ENCODE measurements at places on chromosomes 2 and 18.

- DNase-seq = no peak
These were observed 56.4 kb downstream of the CCDC85A start for GRCh38 chr2:56240210-56240609.

DNA sequence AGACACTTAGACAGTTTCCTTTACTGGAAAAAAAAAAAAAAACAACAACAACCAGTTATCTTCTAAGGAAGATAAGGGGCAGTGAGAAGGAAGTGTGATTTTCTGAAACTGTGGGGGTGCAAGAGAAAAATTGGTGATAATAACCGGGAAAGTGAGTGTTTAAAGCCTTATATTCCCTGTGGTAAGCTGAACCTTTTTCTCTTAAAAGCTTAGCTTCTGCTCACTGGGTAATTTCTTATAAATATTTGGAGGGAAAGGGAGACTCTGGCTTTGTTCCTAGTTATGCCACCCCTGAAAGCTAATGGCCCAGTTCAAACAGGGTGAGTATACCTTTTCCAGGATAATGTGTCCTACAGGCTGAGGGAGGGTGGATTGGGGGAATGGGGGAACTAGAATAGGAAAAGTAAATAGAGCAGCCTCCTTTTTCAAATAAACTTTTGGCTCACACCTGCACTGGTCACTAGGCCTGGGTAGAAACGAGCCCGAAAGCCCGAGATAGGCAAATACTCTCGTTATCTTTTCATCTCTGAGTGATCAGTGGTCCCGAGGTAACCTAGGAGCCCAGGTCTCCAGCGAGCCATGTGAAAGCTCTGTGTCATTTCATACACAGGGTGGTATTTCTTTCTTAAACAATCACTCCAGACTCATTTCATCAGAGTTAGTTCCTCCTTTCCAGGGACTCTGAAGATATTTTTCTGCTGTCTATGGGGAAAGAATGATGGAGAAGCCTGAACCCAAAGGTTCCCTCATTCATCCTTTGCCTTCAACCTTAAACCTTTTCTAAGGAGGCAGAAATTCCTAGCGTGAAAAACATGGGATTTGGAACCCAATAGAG is 15.5 kb upstream of the SRBD1 start:
- DNase-seq = no peak

DNA sequence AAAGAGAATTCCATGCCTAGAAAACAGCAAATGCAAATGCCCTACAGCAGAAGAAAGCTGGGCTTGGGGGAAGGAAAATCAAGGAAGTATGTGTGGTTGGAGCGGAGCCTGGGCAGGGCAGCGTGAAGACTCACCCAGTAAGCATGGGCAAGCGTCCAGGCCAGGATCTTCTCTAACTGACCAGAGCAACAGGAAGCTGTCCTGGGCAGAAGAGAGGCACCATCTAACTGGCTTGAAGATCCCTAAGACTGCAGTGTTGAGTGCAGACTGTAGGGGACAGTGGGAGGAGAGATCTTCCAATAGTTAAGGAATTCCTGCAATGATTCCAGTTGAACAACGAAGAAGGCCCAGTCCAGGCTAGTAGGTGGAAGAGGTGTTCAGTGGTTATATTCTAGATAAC is 57.9 kb downstream of the NXPH2 start:
- no peak for DNase-seq

- no peak for DNase-seq
These were observed 26.3 kb downstream of the IRS1 start for GRCh38 chr2:226773291-226773690.

DNA sequence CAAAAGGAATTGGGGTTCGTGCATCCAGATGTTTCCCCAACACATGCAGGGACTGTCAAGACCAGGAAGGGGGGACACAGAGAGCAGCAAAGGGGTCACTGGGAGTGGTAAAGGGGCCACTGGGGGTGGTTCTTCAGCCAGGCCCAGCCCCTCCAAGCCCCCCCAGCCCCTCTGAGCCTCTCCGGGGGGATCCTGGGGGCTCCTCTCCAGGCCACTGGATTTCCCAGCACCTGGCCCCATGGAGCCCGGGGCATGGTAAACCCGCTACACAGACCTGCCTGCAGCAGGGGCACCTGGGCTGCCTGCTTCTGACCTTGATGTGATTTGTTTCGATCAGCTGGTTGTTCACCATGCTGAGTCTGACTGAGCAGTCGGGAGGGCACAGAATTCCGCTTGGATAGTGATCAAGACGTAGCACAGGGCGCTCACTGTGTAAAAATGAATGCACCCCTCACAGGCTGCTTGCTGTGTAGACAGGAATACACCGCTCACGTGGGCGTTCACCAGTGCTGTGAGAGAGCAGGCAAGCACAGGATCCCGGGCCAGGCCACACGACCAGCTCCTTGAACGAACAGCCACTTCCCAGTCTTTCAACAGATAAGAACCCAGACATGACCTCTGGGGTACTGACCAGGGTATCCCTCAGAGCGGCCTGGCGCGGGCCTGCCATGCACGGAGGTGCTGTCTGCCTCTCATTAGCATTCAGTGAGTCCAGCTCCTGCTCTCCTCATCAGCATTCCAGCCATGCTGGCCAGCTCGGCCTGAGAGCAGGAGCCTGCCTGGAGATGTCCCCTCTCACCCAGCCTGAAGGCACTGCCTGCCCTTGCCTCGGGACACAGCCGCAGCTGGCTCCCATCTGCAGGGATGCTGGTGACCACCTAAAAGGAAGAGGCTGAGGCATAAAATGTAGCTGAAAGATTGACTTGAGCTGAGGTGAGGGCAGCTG is 73.3 kb upstream of the OTOS start:
- DNase-seq = no peak

DNA sequence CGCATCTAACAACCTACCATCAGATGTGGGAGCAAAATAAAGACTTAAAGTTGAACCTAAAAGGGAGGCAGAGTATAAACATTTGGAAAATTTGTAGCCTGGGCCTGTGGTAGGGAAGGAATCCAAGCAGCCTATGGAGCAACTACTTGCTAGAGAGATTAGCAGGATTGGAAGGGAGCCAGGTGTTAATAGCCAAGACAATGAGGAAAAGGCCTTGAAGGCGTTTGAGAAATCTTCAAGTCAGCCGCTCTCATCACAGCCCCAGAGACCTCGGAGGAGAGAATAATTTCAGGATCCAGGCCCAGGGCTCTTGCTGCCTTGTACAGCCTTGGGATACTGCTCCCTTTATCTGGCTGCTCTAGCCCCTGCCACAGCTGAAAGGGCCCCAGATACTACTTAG is 219.7 kb downstream of the THSD7B start:
- no peak for DNase-seq

GRCh38 chr2:39640107-39640506 is 25.6 kb upstream of the TMEM178A start:
- no peak for DNase-seq

GRCh38 chr2:197759625-197760292 is 25.4 kb downstream of the BOLL start:
- DNase-seq = no peak

DNA sequence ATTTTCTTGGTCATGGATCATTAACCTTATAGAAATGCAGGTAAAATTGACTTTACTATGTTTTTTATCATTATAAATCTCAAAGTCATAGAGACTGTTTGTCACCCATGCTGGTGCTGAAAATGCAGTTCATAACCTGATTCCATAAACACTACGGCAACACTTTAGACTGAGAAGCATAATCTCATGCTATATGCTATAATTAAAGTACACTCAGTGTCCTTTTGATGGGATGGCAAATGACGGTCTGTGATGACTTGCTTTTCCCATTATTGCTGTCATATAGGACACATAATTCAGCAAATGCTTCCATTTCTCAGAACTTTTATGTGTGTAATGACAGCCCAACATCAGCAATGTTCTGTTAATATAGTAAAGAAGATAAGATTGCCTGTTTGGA is 162.9 kb downstream of the CD226 start:
- no peak for DNase-seq

- no peak for DNase-seq
These were observed 723 bp upstream of the SLC30A3 start for GRCh38 chr2:27263287-27264252.

DNA sequence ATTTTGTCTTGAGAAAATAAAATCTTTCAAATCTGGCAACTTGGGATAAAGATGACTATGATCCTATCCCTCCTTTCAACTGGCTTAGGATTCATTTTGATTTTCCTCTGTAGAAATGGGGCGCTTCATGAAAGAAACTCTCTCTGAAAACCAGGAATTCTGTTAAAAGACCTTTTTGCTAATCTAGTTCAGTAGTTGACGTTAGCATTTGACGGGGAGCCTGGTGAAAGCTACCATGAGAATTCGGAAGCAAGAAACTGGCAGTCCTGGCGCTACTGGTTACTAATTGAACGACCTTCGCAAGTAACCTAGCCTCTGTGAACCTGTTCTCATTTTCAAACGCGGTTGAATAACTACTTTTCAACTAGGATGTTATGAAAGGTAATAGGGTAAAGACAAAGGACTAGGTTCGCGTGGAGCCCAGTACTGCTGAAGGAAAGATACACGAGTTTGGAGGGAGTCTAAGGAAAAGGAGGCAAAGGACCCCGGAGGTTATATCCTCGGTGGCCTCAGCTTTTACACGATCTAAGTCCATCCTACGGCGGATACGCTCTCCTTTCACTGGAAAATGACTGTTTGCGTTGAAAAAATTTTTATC is 604 bp upstream of the STK11IP start:
- no peak for DNase-seq
